ENCODE measurements at places on chromosomes 7 and 10.

DNA sequence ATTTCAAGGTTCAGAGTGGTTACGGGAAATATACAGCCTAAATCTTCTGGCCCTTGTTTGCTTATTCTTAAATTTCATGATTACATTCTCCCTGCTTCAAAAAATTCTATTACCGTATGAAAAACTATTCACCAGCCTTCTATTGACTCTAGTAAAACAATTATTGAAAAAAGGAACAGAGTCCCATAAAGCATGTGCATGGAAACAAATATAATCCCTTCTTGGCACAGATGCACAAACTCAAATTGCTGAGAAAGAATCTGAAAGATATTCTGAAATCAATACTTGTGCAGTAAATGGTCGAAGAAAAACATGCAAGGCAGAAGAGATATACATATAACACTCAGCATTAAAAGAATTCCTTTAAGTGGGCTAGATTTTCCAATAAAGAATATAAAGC lies 83.6 kb downstream of the LRRN3 start:
- DNase-seq: no peak

DNA sequence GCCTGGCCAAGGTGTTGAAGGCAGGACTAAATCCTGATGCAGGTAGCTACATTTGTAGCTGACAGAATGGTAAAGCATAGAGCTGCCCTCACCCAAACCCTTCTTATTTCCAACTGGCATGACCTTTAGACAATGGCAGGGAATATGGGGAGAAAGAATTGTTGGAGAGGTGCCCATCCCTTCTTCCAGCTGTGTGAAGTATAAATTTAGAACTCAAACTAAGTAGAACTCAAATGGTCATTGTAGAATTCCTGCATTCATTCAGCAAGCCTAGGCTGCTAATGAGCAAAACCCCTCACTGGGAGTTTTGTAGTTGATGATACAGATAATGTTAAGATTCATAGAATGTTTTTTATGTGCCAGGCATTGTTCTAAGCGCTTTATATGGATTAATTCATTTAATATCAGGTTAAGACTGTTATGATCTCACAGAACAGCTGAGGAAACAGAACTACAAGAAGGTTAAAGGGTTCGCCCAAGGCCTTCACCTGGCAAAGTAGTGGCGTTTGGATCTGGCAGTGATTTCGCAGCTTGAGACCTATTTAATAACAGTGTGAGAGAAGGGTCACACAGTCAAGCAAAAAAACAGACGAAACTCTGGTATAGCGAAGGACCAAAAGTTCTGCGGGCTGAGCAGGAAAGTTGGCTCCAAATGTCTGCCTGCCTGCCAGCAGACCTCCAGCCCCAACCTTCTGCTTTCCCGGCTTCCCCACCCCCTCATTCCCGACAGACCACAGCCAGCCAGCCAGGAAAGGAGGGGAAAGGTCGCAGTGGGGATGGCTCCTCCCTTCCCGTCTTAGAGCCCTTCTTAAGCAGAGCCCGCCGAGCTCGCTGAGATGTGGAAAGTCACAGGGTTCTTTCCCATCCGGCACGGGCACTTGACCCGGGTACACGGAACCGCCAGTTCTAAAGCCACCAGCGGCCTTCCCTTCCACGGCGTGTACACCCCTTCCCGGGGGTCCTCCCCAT lies 1.6 kb upstream of the HILPDA start:
- DNase-seq: no peak

DNA sequence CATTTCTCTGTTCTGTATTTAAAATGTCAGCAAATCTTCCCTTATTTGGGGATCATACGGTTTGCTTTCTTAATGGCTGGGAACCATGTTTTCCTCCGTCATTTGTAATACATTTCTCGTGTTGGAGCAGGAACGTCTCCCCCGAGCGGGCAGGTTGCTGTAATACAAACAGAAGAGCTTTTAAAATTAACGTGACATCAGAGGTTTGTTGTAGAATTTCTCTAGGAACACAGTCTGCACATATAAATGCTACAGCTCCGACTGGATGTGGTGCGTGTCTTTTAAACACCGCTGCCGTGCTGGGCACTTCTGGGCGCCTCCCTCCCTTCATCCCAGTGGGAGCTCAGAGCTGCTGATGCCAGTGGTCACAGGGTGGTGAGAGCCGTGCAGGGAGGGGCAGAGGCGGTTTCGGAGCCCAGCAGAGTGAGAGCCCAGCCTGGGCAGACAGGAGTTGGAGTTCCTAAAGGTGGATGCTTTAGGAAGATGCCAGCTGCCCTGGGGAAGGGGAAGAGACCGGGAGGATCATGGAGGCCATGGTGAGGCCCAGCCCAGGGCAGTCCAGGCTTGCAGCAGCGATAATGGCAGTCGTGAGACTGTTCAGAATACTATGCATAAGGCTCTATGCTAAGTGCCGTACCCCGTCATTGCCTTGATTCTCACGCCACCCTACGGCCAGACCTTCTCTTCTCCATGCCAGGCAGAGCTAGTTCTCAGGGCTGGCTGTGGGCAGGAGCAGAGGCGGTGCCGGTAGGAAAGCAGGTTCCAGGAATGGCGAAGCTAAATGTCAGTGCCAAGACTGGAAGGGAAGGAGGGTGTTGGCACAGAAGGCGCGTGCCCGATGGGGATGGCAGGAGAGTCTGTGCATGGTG lies 96.2 kb downstream of the GLRX3 start:
- no peak for DNase-seq

DNA sequence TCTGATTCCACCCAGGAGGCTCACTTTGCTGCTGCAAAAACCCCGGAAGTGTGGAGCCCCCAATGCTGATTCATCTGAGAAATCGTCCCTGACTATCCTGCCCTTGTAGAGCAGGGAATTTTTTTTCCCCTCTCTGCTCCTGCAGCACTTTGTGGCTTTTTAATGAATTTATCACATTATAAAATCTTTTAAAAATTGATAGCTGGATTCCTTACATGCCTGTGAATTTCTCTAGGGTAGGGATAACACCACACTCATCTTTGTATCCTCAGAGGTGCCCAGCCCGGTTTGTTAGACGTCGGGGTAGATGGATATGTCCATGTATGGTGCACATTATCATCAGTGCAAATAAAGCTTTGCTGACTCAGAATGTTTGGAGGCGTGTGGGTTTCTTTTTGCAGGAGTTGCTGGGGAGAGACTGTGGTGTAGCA lies 185.7 kb downstream of the STK31 start:
- DNase-seq: no peak

GRCh38 chr10:59388671-59388976 lies 26.3 kb upstream of the FAM13C start:
- no peak for DNase-seq

- no peak for DNase-seq
Observed at GRCh38 chr7:117630501-117630900, 150.7 kb downstream of the CFTR start.

DNA sequence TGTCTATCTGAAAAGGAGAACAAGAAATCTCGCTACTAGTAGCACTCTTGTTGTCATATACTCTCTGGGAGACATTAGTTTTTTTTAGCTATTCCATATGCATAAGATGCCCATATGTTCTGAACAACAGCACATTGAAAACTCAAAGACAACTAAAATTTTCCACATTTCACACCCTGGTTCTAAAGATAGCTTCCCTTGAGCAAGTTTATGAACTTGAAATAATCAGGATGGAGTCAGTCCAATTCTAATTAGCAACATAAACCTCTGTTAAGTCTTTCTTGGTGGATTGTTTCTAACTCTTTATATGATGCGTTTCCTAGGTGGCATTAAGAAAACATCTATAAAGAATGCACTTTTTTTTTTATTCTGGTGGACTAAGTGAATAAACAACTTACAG lies 1095.3 kb downstream of the GRM8 start:
- DNase-seq: no peak

- no peak for DNase-seq
Observed at GRCh38 chr10:65779985-65780384, 1145.9 kb upstream of the LRRTM3 start.

GRCh38 chr7:69609541-69610373 lies 11.5 kb downstream of the AUTS2 start:
- no peak for DNase-seq

DNA sequence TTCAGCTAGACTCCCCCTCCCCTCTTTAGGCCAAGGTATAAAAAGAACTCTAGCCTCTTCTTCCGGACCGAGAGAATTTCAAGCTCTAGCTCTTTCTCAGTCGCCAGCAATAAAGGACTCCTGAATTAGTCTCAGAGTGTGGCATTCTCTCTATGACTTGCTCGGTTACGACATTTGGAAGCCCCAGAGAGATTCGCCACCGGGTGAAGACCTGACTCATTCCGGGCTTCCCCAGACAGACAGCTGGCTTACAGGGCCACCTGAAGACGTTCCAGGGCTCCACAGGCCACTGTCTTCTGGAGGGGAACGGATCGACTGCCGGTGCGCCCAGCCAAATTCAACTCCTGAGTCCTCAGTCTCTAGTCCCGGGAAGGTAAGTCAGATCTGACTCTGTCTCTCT lies at the start of gene AKR1B15:
AKR1B15 (plus strand) TSS at position 234 of the 400 bp plus-strand sequence. CDS start 15,510 bp downstream, outside the sequence.
- peak; percentile 57 for DNase-seq

DNA sequence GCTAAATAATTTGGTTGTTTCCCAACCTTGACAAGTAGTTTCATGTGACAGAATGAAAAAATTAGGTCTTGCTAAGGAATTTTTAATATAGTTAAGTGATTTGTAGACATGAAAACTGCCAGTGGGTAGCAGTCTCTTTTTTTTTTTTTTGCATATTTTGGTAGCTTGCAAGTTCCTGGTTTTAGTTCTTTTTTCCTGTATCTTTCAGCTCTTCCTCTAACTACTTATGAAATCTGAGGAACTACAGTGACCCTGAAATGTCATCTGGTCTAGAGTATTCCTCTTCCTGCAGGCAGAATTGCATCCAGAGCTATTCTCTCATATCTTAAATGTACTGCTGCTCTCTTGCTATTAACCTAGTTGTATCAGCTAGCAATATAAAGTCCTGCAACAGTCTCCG lies 160.4 kb downstream of the HDAC9 start:
- no peak for DNase-seq

DNA sequence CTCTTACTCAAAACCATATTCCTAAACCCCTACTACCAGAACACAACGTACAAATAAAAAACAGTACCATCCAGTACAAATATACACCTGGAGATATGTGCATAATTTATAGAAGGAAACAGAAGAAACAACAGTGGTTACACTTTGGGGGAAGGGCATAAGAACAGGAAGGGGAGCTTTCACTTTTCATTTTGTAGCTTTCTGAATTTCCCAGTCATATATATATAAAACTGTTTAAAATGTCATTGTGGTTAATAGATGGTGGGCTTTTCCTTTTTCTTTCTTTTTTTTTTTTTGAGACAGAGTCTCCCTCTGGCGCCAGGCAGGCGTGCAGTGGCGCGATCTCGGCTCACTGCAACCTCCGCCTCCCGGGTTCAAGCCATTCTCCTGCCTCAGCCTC lies 47.2 kb downstream of the MALSU1 start:
- DNase-seq: no peak

GRCh38 chr7:32890793-32891042 lies 842 bp downstream of the KBTBD2 start:
- no peak for DNase-seq

- no peak for DNase-seq
Observed at GRCh38 chr7:19815546-19815945, 42.1 kb upstream of the TMEM196 start.

- no peak for DNase-seq
Observed at GRCh38 chr10:58667658-58668310, 155.1 kb downstream of the BICC1 start.

DNA sequence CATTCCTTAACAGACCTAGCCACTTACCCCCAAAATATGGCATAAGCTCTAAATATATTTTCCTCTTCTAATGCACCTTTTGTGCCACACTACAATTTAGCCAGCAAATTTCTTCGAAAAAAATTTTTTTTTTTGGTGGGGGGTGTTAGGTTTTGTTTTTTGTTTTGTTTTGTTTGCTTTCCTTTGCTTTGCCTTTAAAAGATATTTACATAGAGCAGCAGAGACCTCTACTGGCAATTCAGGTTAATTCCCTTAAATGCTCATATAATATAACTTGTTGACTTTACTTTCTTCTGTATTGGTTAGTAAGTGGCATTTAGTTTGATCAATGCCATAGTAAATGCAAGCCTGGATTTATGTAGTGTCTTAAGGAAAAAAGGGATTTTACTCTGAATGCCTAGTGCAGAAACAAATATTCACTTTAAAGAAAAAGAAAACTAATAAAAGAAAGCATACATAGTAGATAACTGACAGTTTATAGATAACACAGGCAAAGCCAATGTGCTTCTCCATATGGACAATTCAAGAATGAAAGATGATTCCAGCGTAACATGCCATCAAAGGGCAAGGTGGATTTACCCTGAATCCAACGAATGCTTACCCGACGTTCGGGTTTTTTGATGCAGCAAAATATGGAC lies 1250.6 kb downstream of the GATA3 start:
- no peak for DNase-seq

GRCh38 chr7:73828107-73828803 lies 2.5 kb upstream of the CLDN4 start:
- peak; percentile 23 for DNase-seq

DNA sequence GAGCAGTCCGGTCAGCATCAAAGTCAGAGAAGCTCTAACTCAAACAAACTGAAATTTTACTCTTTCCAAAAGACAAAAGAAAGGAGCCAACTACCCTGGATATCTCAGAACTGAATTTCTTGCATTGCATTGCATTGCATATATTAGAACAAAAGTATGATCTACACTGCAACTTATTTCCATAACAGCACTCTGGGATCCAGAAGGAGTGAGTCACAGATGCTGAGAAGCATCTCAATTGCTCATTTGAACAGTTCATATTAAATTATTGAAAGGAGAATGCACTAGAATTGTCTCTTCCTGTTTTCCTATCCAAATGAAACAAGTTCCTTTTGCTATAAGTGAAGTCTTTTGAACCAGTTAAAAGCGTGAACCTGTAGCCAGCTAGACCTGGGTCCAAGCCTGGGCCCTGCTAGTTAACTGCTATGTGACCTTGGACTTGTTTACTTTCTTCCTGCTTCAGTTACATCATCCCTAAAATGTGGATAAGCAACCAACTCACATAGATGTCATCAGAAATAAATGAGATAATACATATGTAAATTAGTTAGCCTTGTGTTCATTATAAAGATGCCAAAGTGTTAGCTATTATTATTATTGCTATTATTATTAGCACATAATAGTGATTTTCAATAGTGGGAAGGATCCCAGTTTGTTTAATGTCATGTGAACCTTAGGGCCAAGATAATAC lies 184.1 kb downstream of the CREB5 start:
- DNase-seq: no peak

Measured in stimulated activated CD4-positive, alpha-beta T cell treated with anti-CD3 and anti-CD28 coated beads, Interleukin-1b, Interleukin-23, amount 100 ng/mL, for 48 hours (primary cell).